ENCODE measurements at places on chromosomes 5 and 9. TPM values are rescaled to one million over a fixed set of nuclear protein-coding genes. Genes with fewer than 3 reads are reported as not detected.

Gene RAB3C
- not detected for total RNA-seq

Gene DMGDH
- total RNA-seq = not detected

Gene NCS1
- total RNA-seq = 10.5 TPM

Gene OSMR
- total RNA-seq = not detected

GRCh38 chr5:96902876-96903275, 26.6 kb downstream of the ERAP2 start:
- DNase-seq = no peak

- DNase-seq = no peak
These were observed 527.5 kb upstream of the NMUR2 start for GRCh38 chr5:152932621-152933020.

GRCh38 chr5:90612919-90613318, 54.3 kb downstream of the ADGRV1 start:
- DNase-seq = no peak

GRCh38 chr5:125198270-125198974, 452.0 kb upstream of the ZNF608 start:
- DNase-seq = no peak

GRCh38 chr5:32201122-32201753, 27.1 kb upstream of the GOLPH3 start:
- DNase-seq = no peak

DNA sequence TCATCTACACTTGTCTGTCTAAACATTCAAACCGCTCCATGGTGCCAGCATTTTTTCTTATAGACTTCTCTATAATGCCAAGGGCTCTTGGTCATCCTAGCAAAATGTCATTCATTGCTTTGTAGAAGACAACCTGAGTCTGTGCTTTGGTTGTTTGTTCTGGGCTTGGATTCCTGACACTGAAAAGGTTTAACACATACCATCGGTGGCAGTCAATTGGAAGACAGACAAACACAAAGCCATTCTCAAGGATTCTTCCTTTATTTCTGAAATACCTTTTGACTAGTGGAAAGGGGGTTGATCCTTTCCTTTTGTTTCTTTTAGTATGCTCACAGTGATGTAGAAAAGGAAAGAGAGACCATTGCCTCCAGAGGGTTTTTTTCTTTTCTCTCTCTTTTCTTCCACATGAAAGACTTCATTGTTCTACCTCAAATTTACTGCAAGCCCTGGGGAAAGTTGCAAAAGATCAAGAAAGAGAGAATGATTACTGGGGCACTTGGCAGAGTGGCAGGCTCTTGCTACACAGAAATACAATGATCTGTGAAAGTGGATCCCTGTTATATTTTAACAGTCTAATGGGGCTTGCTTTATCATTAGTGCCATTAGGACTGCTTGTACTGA, 66.4 kb upstream of the TMC1 start:
- DNase-seq = no peak

Measured in activated naive CD8-positive, alpha-beta T cell treated with anti-CD3 and anti-CD28 coated beads for 36 hours (primary cell).